ENCODE measurements at places on chromosomes 11 and 22. TPM values are rescaled to one million over a fixed set of nuclear protein-coding genes. Genes with fewer than 3 reads are reported as not detected.

- DNase-seq, result no peak
Observed at GRCh38 chr11:8544807-8545206, 49.2 kb downstream of the STK33 start.

GRCh38 chr11:44145011-44145775, 49.7 kb downstream of the EXT2 start:
- peak; percentile 38 for DNase-seq

- DNase-seq, result no peak
Observed at GRCh38 chr11:111976767-111977145, 39.6 kb downstream of the DIXDC1 start.

Gene LRRC56
- 1.7 TPM for polyA plus RNA-seq

Gene OR8A1
- polyA plus RNA-seq, result not detected

Gene PPP2R1B
- polyA plus RNA-seq, result 23.0 TPM
